ENCODE measurements at places on chromosomes 5 and 9.
A peak's percentile ranks its signal among the peaks of the same experiment; 100 is the strongest.

DNA sequence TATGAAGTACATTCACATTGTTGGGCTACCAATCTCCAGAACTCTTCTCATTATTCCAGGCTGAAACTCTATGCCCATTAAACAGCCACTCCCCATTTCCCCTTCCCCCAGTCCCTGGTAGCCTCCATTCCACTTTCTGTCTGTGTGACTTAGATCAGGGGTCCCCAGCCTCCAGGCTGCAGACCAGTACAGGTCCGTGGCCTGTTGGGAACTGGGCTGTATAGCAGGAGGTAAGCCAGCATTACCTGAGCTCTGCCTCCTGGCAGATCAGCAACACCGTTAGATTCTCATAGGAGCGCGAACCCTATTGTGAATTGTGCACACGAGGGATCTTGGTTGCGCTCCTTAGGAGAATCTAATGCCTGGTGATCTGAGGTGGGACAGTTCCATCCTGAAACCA lies 23.1 kb downstream of the ZNF618 start:
- DNase-seq = no peak

GRCh38 chr9:123952641-123953495 lies 22.9 kb upstream of the DENND1A start:
- no peak for DNase-seq

GRCh38 chr5:14206028-14206725 lies 63.0 kb downstream of the TRIO start:
- DNase-seq = no peak

DNA sequence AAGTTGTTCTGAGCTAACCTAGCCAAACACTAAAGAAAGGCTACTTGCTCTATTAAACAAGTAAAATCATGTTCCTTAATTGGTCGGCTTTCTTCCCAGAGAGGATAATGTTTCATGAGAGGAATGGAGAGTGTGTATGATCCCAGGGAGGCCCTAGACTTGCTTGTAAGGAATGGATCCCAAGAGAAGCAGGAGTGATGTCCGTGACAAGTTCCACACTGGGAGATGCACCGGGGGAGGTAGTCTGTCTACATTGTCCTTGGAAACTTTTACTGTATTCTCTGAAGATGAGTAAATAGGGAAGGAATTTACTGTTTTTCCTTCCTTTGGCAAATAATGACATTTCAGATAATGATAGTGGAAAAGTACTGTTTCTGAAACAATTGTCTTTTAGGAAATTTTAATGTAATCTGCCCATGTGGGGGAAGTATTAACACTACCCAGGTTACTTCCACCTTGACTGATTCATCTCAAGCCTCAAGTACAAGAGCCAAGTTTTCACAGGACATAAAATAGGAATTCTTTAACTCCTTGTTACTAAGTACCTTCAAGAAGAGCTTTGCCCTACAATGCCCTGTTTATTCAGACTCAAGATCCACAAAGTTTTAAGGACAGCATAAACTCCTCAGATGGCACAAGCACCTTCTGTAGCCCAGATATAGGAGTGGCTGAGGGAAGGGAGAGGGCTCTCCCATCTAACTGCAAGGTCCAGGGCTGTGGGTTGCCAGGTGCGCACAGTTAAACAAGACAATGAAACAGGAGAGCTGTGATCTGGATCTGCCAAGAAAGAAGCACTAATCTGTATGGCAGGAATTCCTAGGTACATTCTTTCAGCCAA lies 152.1 kb downstream of the GNA14 start:
- DNase-seq = no peak

GRCh38 chr9:114583371-114584155 lies 4.0 kb upstream of the ATP6V1G1 start:
- no peak for DNase-seq

DNA sequence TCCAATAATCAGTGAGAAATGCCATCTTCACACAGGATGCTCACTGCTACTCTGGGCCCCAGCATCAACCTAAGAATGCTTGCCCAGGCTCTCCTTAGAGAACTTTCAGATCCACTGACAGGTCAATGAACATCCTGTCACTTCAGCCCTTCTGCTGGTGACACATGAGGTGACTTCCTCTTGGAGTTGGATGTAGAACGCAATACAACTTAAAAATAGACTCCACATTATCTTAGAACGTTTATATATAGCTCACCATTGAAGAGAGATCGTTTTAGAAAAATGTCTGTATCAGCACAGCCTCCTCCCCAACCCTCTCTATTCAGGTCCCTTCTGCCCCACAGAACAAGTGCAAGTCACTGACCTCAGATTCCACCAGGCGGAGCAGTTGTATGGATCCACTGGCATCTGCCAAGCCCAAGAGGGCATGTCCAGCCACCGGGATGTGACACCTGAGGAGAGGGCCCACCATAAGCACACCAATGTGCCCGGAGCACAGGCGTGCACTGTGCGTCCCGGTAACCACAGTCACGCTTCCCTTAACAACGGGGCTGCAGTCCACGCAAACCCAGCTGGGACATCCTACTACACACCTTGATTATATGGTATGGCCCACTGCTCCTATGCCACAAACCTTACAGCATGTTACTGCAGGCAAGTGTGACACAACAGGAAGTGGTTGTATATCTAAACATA lies 2.9 kb downstream of the DPH7 start:
- DNase-seq = no peak

GRCh38 chr9:99054581-99054980 lies 50.3 kb upstream of the TGFBR1 start:
- no peak for DNase-seq

GRCh38 chr5:34053571-34054399 lies 10.8 kb upstream of the C1QTNF3 start:
- DNase-seq = no peak

DNA sequence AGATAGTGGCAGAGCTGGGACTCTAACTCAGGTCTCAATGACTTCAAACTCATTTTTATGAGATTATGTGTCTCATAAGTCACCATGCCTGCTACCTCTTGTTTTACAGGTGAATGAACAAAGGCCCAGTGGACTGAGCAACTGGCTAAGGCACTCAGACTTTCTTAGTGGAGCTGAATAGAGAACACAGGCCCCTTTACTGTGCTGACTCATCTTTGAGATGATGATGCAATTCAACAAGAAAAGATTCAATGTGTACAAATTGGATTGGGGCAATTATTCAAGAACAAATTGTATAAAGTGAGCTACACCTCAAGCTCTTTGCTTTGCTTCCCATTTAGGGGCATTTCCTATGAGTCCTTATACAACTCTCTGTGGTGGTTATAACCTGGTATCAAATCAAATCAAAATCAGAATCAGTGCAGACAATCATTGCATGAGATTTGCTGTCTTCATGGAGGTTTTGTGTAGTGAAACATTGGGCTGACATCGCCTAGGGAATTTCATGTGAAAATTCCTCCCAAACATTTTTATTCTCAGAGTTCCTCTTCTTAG lies 84.3 kb upstream of the PPP2R2B start:
- DNase-seq = no peak

GRCh38 chr9:27701587-27701986 lies 128.3 kb upstream of the C9orf72 start:
- DNase-seq = no peak

DNA sequence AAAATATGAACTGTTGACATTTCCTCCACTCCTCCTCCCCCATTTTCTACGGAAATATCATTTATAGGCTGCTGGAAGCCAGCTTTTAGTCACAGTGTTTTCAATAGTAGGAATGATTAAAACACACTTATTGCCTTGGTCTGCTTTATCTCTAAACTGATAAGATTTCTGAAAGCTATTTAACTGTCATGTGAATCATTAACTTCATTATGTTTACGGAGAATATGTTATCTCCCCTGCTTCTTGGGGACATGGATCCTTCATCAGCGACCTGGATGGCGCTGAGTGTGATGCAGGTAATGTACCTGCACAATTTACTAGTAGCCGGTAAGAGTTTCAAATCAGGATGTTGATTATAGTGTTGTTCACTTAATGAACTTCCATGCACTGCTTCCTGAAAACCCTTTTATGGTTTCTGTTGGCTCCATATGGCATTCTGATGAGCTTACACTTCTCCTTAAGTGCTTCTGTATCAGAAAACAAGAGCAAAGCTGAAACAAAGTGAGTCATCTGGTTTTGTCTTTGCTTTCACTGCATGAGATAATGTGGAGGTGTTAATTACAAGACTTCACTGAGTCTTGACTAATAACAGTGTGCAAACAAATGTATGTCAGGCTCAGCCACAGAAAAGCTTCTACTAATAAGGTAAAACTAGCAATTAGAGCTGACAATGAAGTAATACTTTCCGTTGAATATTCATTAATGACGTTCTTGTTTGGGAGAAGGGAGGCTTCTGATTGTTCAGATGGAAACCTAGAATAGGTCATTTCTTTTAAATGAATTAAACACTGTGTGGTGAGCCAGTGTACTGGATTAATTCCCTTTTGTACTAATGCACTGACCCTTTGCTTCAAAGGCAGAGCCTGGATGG lies 162.4 kb upstream of the ZNF608 start:
- DNase-seq = no peak

- peak; percentile 91 for DNase-seq
Measured at GRCh38 chr5:181246276-181247049, 2.8 kb upstream of the RACK1 start.

- DNase-seq = no peak
Measured at GRCh38 chr5:41418220-41419031, 92.0 kb downstream of the PLCXD3 start.

GRCh38 chr5:150583541-150584225 lies 56.8 kb upstream of the SYNPO start:
- DNase-seq = peak; percentile 47

DNA sequence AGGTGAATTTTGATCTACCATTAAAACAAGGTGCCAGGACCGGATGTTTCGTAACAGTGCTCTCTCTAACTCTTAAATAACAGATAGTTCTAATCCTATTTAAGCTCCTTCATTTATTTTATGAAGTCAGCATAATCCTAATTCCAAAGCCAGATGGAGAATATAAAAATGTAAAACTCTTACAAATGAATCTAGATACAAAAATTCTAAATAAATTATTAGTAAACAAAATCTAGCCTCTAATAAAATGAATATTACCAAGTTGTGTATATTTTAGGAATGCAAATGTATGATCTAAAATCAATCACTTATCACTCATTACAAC lies 32.4 kb upstream of the IL33 start:
- no peak for DNase-seq

GRCh38 chr5:68547622-68548021 lies 332.1 kb downstream of the PIK3R1 start:
- DNase-seq = no peak

DNA sequence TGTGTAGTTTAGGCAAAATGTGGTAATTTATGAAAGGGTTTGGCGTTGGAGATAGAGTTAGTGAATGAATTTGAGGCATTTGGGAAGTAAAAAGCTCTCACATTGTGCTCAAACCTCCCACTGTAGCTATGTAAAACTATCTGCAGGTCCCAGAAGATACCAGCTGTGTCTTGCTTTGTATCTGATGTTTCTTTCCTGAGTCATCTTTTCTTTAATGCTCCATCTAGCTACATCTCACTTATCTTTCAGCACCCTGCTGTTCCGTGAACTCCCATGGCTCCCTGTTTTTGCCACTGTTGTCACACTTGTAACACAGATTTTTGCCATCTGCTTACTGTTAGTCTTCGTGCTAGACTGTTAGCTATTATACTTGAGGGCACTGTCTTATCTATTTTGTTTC lies 253.1 kb downstream of the NPR3 start:
- no peak for DNase-seq
